NCI-H1436 treated with DMSO at 0.1 percent for 48 hours (cell line): ENCODE measurements at places on chromosomes 13 and 19.

GRCh38 chr19:663682-664117 is 686 bp upstream of the RNF126 start:
- no peak for DNase-seq

DNA sequence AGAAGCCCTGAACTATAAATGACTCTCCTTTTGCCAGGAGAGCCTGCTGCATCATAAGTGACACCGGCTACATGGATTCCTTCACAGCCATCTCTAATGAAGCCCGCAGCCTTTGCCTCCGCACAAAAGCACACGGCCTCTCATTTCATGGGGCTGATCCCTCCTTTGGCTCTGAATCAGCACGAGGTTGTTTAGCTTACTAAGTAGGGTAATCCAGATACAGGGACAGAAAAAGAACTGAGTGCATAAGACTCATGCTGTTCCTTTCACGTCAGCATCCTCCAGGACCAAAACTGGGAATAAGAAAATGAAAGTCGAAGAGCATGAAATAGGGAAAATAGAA is 136.3 kb downstream of the DCT start:
- DNase-seq: no peak

GRCh38 chr19:50791594-50792271 is 1.5 kb downstream of the ACP4 start:
- DNase-seq: no peak

GRCh38 chr13:21938168-21938567 is 267.3 kb downstream of the FGF9 start:
- no peak for DNase-seq

GRCh38 chr19:55578761-55579747 is 1.6 kb downstream of the ZNF579 start:
- no peak for DNase-seq

DNA sequence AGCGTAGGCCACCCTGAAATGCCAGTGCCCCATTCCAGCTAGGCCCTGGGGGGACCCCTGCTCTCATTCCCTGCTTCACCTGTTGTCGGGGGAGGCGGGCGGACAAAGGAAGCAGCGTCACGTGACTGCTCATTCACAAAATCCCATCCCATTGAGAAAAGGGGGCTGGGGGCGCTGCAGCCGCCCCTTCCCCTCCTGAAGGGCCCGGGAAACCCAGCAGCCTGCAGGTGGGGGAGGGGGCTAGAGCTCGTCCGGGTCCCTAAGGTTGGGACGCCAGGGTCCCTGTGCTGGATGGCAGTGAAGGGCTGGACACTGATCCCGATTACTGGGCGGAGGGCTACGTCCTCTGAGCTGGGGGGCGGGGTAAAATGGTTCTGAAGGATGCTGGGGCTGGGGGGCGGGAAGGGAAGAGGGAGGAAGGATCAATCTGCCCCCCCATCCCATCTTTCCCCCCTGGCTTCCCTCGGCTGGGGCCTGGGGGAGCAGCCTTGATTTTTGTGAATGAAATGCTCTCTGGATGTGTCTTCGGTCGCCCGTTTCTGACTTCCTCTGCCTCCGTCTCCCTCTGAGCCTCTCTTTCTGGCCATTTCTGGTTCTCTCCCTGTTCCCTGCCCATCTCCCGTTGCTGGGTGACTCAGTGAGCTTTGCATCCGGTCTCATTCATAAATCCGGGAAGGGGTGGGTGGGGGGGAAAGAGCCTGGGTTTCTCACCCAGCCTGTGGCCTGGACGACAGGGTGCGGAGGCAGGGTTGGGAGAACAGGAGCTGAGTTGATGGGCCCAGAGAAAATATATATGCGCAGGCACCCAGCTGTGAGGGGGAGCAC is 816 bp downstream of the SPRED3 start:
- no peak for DNase-seq

GRCh38 chr19:7617735-7618134 is 11.6 kb downstream of the XAB2 start:
- no peak for DNase-seq

DNA sequence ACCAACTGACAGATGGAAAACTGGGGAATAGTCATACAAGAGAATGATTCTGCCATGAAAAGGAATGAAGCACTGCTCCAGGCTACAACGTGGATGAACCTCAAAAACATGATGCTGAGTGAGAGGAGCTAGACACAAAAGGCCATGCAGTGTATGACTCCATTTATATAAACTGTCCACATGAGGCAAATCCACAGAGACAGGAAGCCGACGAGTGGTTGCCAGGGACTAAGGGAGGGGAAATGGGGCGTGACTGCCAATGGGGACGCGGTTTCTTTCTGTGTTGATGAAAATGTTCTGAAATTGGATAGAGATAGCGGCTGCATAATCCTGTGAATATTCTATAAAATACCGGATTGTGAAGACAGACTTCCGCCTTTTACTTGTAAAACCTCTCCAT is 10.2 kb downstream of the SMIM7 start:
- no peak for DNase-seq

DNA sequence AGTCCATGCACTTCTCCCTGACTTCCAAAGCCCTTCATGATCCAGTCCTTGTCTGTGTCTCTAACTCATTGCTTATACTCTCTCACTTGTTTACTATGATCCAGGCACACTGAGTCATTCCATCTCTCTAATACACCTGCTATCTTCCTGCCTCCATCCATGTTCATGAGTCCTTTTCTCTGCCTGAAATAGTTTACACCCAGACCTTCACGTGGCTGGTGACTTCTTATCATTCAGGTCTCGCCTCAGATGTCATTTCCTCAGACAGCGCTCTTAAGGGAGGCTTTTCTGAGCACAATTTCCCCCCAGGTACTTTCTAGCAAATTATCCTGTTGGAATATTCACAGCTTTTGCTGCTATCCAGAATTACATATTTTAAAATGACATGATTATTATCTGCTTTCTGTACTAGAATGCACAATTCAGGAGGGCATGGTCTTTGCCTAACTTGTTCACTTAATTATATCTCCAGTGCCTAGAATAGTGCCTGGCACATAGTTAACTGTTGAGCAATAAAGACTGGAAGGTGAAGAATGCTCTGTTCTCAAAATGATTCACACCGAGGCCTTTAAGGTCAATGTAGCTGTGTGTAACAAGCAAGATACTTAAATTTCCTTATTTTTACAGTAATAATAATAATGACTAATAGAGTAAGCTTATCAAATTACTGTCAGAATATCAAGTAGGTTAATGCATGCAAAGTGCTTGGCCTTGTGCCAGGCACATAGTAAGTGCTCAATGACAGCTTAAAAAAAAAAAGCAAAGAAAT is 183.7 kb upstream of the SPRY2 start:
- no peak for DNase-seq

- no peak for DNase-seq
These were observed 20.3 kb downstream of the ZC3H4 start for GRCh38 chr19:47093254-47093653.

DNA sequence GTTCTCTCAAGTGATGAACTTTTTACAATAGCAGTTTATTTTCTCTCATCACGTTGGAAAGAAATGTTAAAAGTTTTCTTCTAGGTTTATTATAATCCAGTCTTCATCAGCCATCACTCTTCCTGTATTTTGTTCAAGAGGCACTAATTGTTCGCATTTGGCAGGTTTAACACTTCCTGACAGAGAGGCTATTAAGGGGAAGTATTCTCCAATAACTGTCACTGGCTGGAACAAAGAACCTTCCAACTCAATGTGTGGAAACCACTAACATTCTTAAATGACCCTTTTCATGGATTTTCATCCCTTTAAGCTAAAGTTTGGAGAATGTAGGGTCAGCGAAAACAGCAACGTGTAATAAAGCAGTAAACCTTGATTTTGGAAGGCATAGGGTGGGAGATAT is 145.1 kb downstream of the PCCA start:
- no peak for DNase-seq

GRCh38 chr13:99000137-99000536 is 22.3 kb upstream of the DOCK9 start:
- no peak for DNase-seq

DNA sequence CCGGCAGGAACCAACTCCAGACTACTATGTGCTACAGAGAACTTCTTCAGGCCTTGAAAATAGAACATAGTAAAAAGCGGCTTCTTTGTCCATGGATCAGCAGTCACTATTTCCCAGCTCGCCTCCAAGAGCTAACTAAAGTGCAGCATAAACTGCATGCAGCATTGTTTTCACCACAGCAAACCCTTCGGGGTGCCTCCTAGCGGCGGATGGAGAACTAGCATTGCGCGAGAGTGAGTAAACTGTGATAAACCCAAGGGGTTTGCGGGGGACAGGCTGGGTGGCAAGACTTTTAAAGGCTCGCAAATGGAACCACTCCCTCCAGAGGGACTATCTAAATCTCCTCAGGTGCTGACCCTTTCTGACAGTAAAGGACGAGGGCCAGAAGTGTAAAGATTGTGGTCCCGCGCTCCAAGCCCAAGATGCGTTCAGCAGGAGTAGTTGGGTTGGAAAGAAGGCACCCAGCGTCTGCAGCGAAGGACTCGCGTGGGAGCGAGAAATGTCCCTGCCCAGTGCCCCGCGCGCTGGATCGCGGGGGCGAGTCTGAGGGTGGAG is 21.5 kb upstream of the SGCG start:
- no peak for DNase-seq

DNA sequence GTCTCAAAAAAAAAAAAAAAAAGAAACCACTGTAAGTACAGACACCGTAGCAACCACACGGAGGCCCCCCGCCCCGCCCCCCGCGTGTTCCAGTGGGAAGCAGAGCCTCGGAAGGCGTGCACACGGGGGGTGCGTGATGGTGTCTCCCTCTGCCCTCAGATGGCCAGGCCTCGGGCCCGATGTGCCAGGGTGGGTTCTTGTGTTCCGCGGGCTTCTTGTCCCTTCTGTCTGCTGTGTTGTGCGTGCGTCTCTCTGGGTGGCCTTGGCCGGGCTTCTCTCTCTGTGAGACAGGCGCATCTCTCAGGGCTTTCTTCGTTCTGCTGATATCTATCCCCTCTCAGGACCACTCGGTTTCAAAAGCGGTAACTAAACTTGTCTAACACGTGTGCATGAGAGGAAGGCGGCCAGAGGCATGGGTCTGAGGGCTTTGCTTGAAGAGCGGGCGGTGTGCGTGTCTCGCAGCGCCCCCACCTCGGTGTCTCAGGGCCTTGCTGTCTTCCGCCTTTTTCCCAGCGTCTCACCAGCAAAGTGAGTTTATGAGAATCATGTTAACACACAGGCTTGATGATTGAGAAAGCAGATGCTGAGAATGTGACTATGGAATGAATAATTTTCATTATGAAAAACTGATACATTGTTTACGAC is 12.6 kb downstream of the ATP11A start:
- DNase-seq: no peak

DNA sequence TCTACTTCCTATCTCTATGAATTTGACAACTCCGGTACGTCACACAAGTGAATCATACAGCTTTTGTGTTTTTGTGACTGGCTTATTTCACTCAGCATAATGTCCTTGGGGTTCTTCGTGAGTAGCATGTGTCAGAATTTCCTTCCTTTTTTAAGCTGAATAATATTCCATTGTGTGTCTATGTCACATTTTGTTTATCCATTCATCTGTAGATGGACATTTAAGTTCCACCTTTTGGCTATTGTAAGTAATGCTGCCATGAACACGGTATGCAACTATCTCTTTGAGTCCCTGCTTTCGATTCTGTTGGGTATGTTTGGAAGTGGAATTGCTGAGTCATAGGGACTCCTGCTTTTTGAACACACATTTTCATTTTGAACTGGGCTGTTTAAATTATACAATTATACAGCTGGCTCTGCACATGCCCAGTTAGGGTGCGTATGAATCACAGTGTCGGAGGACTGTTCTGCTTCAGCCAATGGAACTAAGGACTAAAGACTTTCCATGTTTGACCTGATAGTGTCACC is 43.0 kb upstream of the C13orf42 start:
- no peak for DNase-seq

- DNase-seq: no peak
These were observed 6.7 kb upstream of the PCDH17 start for GRCh38 chr13:57624565-57625435.

GRCh38 chr13:99658261-99658991 is 157.2 kb downstream of the TM9SF2 start:
- DNase-seq: no peak
